ENCODE measurements at places on chromosomes 11 and 22.

DNA sequence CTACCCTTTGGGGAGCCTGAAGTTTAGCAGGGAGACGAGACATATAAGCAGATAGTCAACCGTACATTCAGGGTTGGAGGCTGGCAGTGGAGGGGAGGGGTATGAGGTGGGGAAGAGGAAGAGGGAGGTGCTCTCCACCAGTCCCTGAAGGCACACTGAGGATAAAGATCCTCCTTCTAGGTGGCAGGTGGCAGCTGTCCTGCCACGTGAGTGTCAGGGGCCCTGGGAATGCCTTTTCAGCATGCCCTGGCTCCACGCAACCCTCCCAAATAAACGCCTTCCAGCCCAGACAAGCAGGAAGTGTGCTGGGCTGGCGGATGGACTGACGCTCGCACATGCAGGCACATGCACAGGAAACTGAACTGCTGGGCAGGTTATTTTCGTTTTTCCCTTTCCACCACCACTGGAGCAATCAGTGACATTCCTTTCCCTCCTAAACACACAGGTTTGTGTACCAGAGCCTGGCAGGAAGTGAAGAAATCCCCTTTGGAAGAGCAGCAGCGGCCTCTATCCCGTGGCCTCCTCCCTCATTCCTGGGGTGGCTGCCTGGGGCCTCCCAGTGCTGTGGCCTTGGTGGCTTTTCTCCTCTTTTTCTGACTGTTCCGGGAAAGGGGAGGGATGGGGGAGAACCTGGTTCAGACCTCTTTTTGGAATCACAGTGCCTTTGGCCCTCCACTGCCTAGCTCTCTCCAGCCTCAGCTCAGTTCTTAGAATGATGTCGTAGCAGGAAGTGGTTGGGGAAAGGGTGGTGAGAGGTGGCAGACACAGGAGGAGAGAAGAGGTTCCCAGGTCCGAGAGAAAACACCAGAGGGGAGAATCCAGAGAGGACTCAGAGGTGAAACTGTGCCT lies 157.0 kb upstream of the TIMP3 start:
- no peak for DNase-seq

DNA sequence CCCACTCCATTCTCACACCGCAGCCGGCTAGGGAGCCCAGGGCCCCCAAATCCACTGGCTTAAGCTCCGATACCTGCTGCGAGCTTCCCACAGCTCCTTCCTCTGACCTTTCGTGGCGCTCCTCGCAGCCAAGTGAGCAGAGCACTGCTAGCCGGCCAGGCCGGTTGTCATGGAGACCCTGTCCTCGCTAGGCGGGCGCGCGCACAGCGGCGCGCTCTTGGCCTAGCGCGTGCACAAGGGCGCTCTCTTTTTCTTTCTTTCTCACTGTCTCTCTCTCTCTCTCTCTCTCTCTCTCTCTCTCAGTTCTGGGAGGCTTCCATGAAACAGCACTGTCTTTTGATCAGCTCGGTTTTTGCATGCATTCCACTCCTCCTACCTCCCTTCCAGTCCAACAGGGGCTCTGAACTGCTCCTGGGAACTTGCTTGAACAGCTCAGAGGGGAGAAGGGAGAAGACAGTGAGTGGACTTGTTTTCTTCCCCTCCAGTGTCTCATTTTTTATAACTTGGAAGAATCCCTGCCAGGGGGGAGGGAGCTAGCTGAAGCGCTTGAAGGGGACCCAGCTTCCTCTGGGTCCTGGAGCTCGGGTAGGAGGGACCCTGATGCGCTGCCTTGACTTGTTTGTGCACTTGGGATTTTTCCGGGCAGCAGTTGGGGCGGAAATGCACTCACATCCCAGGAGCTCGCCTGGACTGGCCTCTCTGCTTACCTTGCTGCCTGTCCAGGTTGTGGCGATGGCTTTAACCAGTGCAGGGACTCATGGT lies 100.3 kb upstream of the AKIP1 start:
- no peak for DNase-seq

DNA sequence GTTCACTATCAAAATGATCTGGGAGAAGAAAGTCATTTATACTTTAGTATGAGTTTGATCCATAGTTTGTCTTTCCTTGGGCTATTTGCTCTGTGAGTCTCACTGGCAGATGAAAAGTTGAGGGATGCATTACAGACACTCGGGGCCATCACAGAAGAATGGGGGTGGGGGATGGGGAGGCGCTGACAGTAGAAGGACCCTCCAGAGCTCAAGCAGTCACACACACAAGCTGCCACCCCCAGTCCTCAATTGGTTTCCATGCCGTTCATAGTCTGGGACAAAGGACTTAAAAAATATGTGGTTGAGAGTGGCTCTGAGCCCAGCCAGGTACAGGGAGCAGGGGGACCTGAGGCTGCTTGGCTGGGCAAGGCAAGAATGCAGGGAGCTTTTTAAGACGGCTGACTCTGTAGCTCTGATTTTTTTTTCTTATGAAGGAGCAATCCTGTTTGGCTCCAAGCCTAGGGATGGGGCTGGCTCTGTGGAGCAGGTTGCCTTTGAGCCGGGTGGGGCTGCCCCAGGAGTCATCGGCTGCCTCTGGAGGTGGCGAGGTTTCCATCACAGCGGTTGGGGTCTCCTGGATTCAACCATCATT lies 13.3 kb upstream of the ANO1 start:
- DNase-seq, result no peak

- no peak for DNase-seq
Measured at GRCh38 chr11:12417691-12418611, 40.6 kb downstream of the PARVA start.

DNA sequence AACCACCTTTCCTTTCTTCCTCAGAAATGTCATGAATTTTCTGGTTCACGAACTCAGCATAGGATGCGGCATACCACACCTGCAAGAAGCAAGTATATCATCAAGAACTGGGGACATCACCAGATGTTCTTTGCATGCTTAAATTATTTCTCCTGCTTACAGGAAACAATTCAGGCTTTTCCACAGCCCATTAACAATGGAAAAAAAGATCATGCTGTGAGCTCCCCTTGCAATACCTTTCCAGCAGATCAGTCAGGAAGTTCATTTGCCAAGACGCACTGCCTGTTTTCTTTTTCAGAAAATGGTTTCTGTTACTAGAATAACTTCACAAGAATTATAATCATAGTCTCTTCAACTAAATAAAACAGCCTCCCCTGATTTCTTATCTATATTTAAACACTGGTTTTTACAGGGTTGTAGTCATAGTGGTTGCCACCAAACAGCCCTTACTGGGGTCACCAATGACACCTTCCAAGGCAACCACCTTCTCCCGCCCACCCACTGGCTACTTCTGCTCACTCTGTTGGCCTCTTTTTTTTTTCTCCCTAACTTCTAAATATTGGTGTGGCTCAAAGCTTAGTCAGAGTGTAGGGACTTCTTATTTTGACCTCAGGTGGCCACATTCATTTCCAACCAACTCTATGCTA lies 42.3 kb upstream of the NFRKB start:
- no peak for DNase-seq

- no peak for DNase-seq
Measured at GRCh38 chr22:46890819-46891218, 128.4 kb downstream of the TBC1D22A start.

DNA sequence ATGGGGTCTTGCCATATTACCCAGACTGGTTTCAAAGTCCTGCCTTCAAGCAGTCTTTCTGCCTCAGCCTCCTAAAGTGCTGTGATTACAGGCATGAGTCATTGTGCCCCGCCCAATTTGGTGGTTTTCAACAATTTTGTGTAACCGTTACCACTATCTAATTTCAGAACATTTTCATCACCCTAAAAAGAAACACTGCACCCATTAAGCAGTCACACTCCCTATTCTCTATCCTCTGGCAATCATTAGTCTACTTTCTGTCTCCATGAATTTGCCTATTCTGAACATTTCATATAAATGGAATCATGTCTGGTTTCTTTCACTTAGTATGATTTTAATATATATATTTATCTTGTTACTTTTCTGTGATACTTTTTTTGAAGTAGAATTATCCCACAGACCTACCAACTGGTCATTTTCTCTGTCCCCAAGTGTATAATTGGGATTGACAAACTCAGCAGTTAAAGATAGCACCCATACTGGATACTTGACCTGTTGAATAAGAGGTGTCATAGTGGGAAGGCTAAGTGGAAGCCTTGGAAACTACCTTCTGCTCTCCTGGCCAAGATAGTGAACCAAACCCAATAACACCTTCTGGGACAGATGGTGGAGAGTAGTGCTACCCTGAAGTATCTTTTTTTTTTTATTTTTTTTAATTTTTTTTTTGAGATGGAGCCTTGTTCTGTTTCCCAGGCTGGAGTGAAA lies 64.8 kb downstream of the STIM1 start:
- DNase-seq, result no peak

- no peak for DNase-seq
Measured at GRCh38 chr22:35559354-35560005, 18.8 kb downstream of the RASD2 start.

GRCh38 chr11:44467931-44468330 lies 97.5 kb upstream of the CD82 start:
- DNase-seq, result no peak

GRCh38 chr11:61091373-61092279 lies 10.7 kb upstream of the CD5 start:
- DNase-seq, result no peak

DNA sequence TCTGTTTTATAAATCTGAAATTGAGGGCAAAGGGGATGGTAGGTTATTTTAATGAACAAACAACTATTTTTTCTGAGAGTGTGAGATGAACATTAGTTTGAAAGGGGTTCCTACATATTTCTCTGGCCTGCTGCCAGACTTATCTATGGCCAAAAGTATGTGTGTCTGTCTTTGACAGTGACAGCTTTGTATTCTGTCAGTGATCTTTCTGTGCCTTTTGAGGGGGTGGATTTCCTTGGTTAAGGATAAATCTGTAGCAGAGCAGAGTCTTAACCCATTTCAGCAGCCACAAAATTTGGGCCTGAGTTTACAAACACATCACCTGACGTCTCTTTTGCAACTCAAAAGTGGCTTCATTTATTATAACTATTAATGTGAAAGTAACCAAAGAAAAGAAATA lies 30.9 kb downstream of the ZFTA start:
- DNase-seq, result no peak

DNA sequence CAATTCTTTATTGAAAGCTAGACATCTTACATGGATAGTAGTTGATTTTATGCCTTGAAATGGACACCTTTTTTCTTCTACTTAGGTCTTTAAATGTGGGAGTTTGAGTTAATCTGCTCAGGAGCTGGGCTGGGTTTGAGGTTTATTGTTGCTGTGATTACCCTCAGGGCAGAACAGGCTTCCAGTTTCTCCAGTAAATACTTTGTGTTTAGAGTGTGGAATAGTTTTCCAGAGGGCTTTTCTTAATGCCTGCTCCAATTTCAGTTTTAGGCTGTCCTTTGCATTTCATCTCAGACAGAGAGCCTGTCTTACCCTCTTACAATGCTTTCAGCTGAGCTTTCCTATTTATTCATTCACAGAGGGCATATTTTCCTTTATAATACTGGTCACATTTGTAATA lies 69.9 kb upstream of the ADORA2A start:
- DNase-seq, result no peak

GRCh38 chr11:36540998-36541397 lies 26.8 kb upstream of the RAG1 start:
- no peak for DNase-seq
